ENCODE measurements at places on chromosomes 11 and 22.

DNA sequence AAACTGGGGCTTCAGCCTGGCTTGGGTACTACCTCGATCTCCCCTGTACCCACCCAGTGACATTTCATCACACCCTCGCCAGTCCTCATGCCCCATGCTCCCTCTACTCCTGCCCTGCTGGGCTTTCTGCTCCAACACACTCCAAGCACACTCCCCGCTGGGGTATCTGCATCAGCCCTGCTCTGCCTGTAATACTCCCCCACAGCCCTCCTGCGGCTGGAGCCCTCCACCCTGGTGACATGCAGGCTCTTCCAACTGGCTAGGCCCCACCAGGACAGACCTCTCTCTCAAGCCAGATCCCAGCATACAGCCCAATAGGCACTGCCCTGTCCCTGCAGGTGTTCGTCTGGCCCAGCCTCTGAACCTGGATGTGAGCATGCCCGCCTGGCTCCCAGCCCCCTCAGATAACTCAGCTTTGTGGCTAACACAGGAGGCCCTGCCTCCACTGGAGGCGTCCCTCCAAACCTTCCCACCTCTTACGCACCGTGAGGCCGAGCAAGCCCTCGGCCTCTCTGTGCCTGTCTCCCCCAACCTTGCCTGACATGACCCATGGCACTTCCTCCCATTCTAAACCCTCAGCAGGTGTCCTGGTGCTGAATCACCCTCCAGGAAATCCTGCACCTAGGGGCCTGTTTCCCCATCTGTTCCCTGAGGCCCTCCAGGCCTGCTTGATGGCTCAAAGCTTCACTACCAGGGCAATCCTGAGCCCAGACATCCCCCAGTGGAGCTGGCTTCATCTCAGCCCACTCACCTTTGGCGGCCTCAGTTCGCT is 33.5 kb upstream of the TXNRD2 start:
- no peak for DNase-seq

- no peak for DNase-seq
Measured at GRCh38 chr22:46175631-46176030, 25.3 kb downstream of the PPARA start.

DNA sequence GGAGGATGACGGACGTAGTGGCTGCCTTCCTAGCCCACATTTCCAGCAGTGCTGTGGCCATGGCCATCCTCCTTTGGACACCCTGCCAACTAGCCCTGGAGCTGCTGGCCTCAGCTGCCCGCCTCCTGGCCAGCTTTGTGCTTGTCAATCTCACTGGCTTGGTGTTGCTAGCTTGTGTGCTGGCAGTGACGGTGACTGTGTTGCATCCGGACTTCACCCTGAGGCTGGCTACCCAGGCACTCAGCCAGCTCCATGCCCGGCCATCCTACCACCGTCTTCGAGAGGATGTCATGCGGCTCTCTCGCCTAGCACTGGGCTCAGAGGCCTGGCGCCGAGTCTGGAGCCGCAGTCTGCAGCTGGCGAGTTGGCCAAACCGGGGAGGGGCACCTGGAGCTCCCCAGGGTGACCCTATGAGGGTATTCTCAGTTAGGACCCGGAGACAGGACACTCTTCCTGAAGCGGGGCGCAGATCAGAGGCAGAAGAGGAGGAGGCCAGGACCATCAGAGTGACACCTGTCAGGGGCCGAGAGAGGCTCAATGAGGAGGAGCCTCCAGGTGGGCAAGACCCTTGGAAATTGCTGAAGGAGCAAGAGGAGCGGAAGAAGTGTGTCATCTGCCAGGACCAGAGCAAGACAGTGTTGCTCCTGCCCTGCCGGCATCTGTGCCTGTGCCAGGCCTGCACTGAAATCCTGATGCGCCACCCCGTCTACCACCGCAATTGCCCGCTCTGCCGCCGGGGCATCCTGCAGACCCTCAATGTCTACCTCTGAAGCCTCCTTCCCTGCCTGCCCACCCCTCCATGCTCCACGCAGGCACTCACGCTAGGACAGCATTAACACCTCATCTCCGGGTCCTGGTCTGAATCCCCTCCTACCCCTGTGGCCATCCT is 1.6 kb downstream of the RNF26 start:
- DNase-seq, result no peak

DNA sequence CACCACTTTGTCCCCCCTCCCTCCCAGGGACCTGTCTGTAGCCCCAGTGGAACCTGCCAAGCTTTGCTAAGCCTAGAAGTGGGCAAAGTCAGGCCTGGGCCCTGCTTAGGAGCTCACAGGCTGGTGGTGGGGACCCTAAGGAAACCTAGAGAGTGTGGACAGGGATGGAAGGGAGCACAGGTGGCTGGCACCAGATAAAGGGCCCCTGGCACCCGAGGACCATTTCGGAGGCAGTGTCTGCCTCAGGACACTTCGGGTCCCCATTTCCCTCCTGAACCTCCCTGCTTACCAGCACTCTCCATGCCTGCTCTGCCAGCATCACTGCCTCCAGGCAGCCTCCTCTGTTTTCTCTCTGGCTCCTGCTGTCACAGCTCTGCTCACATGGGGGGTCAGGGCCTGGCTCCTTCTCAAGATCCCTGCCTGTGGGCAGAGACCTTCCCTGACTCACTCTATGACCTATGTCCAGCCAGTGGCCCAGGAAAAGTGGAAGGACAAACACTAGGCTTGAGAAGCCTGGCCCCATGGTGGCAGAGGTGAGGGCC is 13.6 kb upstream of the OMP start:
- no peak for DNase-seq

- no peak for DNase-seq
Measured at GRCh38 chr11:4797206-4797605, 7.0 kb downstream of the OR52R1 start.

GRCh38 chr22:46293577-46294260 is 3.0 kb upstream of the GTSE1 start:
- DNase-seq, result no peak

GRCh38 chr11:86021377-86021776 is 47.5 kb downstream of the PICALM start:
- DNase-seq, result no peak

DNA sequence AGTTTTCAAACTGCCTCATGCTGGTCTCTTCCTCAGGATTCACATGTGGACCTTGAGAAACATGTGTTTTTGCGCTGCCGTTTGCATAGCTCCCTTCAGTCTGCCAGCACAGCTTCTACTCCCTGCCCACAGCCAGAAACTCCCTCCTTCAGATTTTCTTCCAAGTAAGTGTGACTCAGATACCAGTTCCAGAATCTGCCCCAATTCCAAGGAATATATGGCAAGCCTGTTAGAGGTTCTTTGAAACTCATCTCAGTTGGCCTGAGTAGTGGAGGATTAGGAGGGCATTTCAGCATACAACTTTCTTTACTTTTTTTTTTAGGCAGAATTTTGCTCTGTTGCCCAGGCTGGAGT is 67.1 kb downstream of the SNX19 start:
- DNase-seq, result no peak

- DNase-seq, result no peak
Measured at GRCh38 chr22:43878831-43879550, 12.8 kb downstream of the PNPLA5 start.

DNA sequence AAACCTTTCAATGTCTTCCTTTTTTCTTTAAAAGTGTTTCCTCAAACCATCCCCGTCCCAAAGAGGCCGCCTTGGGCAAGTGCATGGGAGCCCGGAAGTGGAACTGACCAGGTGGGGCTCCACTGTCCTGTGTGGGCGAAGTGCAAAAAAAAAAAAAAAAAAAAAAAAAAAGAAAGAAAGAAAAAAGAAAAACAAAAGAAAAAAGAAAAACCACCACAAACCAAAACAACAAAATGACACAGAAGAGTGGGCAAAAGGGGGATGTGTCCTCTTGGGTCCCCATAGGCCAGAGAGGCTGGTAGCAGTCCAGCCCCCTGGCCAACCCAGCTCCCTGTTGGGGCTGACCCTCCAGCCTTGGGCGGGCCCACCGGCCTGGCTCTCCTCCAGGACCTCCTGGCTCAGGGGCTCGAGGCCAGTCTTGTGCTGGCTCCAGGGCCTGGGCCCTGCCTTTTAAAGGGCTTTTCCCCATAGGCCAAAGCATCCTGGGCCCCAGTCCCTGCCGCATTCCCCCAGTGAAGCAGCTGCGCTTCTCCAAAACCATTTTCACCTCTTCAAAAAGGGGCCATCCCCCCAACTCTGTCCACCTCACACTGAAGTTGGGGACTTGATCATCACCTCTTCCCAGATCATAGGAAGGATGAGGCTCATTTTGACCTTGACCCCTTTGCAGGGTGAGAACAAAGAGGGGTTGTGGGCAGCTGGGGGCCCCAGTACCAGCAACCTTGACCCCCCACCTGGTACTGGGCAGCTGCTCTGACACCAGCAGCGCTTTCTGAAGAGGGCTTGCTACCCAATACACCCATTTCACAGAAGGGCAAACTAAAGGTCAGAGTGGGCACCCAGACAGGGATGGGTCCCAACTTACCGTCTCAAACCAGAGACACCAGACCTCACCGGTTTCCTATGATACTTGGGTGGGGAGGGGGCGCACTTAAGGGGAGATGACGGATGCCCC is 9.4 kb downstream of the CBX6 start:
- DNase-seq, result no peak

GRCh38 chr22:42292732-42293520 is 22.5 kb upstream of the TCF20 start:
- DNase-seq, result no peak

- no peak for DNase-seq
Measured at GRCh38 chr22:19825904-19826618, 28.6 kb downstream of the GNB1L start.

- no peak for DNase-seq
Measured at GRCh38 chr11:103936059-103936458, 100.4 kb upstream of the DDI1 start.

GRCh38 chr11:44982496-44983062 is 31.9 kb upstream of the TP53I11 start:
- DNase-seq, result no peak

DNA sequence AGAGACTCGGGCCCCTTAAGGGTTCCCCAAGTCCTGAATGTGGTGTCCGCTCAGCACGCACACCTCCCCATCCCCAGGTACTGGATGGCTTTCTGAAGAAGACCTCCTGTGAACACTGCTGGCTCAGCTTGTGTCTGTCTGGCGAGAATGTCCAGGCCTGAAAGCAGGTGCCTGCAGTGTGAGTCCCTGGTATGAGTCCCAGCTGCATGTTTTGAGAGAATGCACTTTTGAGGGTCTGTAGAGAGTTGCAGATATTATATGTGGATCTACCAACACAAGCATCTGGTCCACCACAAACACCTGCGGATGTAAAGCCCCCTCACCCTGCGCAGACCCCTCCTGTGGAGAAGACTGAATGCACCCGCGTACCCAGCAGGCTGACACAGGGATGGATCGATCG is 1308.9 kb downstream of the TBC1D22A start:
- no peak for DNase-seq

DNA sequence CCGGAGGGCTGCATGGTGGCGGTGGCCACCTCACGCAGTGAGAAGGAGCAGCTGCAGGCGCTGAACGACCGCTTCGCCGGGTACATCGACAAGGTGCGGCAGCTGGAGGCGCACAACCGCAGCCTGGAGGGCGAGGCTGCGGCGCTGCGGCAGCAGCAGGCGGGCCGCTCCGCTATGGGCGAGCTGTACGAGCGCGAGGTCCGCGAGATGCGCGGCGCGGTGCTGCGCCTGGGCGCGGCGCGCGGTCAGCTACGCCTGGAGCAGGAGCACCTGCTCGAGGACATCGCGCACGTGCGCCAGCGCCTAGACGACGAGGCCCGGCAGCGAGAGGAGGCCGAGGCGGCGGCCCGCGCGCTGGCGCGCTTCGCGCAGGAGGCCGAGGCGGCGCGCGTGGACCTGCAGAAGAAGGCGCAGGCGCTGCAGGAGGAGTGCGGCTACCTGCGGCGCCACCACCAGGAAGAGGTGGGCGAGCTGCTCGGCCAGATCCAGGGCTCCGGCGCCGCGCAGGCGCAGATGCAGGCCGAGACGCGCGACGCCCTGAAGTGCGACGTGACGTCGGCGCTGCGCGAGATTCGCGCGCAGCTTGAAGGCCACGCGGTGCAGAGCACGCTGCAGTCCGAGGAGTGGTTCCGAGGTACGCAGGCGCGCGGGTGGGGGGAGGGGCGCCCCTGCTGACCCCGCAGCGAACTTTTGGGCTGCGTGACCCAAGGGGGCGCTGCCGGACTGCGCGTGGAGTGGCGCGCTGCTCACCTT is 670 bp downstream of the NEFH start:
- DNase-seq, result no peak

- DNase-seq, result no peak
Measured at GRCh38 chr22:47813661-47814060, 1051.2 kb downstream of the TBC1D22A start.

GRCh38 chr11:66641834-66642233 is 3.3 kb downstream of the RBM4 start:
- DNase-seq, result no peak

- DNase-seq, result no peak
Measured at GRCh38 chr11:9753021-9753420, 89.1 kb downstream of the SWAP70 start.

DNA sequence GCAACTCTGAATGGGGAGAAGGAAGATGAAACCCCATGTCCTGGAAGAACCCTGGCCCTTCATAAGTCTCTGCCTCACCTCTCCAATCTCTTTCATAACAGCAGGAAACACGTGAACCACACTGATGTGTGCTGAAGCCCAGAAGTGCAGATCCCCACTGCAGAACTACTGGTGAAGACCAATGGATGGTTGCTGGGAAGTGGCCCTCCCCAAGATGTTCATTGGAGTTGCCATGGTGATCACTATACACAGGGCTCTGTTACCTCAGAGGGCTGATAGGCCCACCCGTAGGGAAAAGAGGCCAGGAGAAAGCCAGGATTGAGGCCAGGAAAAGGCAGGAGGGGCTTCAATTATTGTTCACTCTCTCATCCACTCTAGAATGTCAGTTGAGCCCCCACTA is 11.6 kb downstream of the TST start:
- no peak for DNase-seq

DNA sequence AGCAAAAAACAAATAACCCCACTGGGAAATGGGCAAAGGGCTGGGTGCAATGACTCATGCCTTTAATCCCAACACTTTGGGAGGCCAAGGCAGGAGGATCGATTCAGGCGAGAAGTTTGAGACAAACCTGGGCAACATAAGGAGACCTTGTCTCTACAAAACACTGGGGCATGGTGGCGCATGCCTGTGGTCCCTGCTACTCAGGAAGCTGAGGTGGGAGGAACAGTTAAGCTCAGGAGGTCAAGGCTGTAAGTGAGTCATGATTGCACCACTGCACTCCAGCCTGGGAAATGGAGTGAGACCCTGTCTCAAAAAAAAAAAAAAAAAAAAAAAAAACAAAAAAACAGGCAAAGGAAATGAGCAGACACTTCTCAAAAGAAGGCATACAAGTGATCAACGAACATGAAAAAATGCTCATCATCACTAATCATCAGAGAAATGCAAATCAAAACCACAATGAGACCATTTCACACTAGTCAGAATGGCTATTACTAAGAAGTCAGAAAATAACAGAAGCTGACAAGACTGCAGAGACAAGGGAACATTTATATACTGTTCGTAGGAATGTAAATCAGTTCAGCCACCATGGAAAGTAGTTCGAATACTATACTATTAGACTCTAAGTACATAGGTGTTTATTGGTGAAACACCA is 48.2 kb upstream of the SMCO4 start:
- DNase-seq, result no peak

DNA sequence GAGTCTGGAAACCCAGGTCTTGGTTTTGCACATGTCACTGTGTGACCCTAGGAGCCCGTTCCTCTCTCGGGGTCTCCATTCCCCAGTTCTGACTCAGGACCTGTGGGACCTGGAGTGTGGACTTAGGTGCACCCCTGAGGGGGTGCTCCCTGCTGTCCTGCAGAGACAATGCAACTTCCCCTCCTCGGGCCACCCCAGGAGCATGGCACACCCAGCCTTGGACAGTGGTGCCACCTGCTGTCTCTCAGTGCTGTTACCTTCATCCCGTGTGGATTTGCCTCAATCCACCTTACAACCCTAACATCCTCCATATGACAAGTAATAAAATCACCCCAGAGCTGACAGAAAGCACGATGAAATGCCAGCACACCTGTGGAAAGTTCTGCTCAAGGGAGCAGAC is 27.5 kb upstream of the CRYBB3 start:
- DNase-seq, result no peak
